ENCODE measurements at places on chromosomes 4 and X. TPM values are rescaled to one million over a fixed set of nuclear protein-coding genes. Genes with fewer than 3 reads are reported as not detected.

- DNase-seq = peak; percentile 81
Measured at GRCh38 chr4:73776321-73776729, 36.0 kb downstream of the CXCL8 start.

DNA sequence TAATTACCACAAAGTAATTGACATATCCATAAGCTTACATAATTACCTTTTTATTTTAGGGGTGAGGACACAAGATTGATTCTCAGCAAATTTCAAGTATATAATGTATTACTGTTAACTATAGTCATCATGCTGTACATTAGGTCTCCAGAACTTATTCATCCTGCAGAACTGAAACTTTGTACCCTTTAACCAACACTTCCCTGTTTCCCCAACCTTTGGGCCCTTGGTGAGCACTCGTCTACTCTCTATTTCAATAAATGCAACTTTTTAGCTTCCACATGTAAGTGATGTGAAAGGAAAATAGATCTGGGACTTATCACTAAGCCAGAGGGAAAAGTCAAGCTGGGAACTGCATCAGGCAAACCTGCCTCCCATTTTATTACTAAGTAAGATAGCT lies 33.6 kb upstream of the CCNG2 start:
- no peak for DNase-seq

GRCh38 chr4:72843466-72843865 lies 226.1 kb downstream of the COX18 start:
- DNase-seq = no peak

DNA sequence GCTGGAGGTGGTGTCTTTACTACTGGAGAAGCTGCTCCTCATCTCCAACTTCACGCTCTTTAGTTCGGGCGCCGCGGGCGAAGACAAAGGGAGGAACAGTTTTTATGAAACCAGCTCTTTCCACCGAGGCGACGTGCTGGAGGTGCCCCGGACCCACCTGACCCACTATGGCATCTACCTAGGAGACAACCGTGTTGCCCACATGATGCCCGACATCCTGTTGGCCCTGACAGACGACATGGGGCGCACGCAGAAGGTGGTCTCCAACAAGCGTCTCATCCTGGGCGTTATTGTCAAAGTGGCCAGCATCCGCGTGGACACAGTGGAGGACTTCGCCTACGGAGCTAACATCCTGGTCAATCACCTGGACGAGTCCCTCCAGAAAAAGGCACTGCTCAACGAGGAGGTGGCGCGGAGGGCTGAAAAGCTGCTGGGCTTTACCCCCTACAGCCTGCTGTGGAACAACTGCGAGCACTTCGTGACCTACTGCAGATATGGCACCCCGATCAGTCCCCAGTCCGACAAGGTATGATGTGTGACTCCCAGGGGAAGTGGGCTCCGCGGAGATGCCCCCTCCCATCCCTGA lies 634 bp downstream of the LRAT start:
- no peak for DNase-seq

GRCh38 chrX:29083823-29084222 lies 496.6 kb downstream of the IL1RAPL1 start:
- DNase-seq = no peak

- DNase-seq = no peak
Measured at GRCh38 chr4:159101988-159102621, 774 bp upstream of the RAPGEF2 start.

DNA sequence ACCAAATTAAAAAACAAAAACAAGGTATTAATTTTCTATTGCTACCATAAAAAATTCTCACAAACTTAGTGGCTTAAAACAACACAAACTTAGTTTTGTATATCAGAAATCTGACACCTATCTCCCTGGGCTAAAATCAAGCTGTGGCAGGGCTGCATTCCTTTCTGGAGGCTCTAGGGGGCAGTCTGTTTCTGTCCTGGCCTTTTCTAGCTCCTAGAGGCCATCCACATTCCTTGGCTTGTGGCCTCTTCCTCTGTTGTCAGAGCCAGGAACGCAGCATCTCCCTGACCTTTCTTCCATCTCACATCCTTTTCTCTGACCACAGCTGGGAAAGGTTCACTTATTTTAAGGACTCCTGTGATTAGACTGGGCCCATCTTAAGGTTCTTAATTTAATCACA lies 38.9 kb upstream of the TLR2 start:
- DNase-seq = no peak

DNA sequence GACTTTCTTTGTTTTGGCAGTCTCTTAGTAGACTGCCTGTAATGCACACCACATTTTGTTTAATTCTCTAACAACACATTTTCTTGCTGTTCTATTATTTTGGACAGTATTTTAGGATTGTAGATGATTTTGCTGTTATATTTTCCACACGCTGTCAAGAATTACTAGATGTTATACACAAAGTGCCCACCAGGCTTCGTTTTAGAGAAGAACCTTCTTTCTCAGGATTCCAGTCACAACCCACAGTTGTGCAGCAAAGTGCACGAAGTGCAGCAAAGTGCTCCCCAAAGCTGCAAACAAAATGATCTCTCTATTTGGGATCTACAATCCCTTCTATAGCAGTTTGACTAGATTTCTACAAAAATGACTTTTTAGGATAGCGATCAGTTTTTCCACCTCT lies 2.4 kb downstream of the ZNF141 start:
- DNase-seq = no peak

GRCh38 chrX:153969904-153970356 lies 1.7 kb downstream of the HCFC1 start:
- peak; percentile 23 for DNase-seq

GRCh38 chr4:92050875-92051274 lies 252.9 kb upstream of the GRID2 start:
- DNase-seq = no peak

DNA sequence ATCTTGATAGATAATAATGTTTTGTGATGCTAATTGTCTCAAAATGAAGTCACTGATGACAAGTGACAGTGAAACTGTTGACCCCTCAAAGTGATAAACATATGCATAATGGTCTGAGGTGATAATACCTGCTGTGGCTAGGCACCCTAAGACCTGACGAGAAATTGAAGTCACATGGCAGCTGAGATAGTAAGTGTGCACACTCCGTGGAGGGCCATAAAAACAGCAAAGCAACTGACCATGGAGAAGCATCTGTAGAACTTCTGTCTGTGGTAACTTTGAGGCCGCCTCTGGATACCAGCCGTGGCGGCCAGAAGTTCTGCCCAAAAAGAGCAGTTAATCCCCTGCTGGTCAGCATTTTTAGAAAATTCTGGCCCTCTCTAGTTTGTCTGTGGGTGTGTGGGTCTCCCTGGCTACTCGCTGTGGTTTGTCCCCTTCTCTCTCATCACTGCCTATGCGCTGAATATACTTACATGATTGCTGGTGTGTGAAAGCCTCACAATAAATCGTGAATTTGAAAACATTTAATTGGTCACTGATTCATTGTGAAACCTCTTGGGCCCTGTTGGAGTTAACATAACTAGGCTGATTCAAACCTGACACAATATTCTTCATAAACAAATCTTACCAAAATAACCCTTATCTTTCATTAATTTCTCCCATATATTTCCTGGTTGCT lies 50.6 kb downstream of the CCDC149 start:
- no peak for DNase-seq

- peak; percentile 69 for DNase-seq
Measured at GRCh38 chrX:118345045-118345463, 852 bp upstream of the WDR44 start.

DNA sequence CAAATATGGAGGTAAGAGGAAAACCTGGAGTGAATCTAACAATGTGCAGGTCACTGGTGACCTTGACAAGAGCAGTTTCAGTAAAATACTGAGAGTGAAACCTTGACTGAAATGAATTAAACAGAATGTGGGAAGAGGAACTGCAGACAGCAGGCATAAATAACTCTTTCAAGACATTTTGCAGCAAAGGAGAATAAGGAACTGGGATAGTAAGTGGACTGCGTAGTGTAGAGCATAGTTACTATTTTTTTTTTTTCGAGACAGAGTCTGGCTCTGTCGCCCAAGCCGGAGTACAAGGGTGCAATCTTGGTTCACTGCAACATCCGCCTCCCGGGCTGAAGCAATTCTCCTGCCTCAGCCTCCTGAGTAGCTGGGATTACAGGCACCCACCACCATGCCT lies 24.0 kb downstream of the RBMX start:
- no peak for DNase-seq

- no peak for DNase-seq
Measured at GRCh38 chr4:143358419-143358818, 21.7 kb downstream of the GAB1 start.

- no peak for DNase-seq
Measured at GRCh38 chrX:86066998-86067397, 19.6 kb upstream of the CHM start.

GRCh38 chr4:113052379-113052951 lies 3.0 kb downstream of the ANK2 start:
- DNase-seq = peak; percentile 11

DNA sequence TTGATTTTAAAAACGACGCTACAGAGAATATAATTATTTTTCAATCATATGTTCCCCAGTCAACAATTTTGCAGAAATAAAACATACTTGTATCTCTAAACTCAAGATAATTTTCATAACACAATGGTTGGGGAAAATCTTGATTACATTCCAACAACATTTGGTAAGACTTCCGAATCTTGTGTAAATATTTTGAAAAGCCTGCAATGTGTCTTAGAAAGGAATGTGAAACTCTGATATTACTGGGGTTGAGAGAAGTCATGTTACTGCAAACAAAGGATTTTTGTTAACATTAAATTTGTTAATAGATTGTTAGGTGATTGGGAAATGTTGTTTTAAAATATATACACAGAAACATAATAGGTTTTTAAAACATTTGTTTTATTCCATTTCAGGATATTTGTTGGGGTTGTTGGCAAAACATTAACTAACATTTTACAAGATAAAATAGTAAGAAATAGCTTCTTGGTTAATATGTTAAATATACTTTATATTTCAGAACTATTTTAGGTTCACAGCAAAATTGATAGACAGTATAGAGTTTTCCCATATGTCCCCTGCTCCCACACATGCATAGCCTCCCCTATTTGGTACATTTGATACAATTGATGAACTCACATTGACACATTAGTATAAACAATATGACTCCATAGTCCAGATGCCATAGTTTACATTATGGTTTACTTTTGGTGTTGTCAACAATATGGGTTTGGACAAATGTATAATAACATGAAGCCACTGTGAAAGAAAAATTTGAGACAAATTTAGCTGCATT lies 218.6 kb upstream of the FAM47A start:
- DNase-seq = no peak

DNA sequence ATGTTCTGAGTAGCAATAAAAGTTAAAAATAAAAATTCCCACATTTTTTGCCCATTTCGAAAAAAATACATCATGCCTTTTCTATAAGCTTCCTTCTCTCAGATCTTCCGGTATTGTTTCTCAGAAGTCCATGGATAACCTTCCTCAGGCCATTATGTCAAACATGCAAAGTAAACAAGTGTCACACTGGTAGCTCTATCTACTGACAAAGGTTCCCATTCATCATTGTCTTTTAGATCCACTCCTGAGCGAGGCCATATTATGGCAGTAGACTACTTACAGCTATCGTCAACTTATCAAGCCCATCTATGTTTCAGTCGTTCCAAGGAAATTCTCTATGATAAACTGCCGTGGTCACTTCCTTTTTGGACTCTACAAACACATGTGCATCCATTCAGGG lies 1068.2 kb downstream of the GLUD2 start:
- no peak for DNase-seq

- no peak for DNase-seq
Measured at GRCh38 chr4:80787306-80787705, 243.2 kb upstream of the BMP3 start.

DNA sequence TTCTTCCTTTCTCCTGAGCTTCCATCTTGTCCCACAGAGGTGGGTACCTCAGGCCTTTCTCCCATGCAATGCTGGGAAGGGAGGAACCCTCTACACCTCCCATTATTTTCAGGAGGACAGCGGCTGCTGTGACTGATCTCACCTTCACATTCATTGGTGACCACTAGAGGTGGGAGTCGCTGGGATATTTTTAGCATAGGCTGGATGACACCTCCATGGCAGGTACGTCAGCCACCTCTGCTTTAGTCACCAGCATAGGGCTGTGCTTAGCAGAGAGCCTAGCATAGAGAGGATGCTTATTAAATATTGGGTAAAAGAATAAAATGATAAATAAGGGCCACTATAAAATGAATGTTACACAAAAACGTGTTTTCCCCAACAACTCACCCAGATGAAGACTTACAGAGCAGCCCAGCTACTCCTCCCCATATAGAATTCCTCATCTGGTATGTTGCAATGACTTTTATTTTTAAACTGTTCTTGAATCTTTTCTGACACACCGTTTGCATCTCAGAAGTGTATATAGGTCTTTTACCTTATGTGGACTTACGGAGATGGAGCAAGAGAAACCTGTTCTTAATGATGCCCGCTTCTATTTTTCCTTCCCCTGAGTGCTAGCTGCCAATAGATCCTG lies 60.9 kb upstream of the SORBS2 start:
- peak; percentile 12 for DNase-seq

DNA sequence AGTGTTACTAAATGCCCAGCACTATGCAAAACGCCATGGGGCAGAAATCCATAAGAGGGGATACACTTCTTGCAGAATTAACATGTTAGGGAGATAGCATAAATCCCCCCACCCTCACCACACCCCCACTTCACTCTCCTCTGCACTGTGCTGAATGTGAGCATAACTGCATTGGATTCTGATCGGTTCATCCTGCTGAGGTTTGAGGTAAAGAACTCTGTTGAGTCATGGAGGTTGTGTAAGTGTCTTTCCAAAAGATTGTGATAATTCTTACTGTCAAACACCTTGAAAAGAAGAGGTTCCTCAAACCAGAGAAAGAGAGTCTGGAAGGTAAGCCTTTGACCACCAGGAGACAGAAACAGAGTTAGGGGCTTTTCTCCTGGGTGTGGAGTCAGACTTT lies 43.6 kb downstream of the RBM47 start:
- DNase-seq = peak; percentile 47

- DNase-seq = no peak
Measured at GRCh38 chr4:56253666-56254305, 133.5 kb downstream of the AASDH start.

GRCh38 chrX:131424895-131425294 lies 119.0 kb upstream of the OR13H1 start:
- DNase-seq = no peak

The NR3C2 gene
- total RNA-seq = 1.9 TPM

The PAGE3 gene
- total RNA-seq = not detected

The TMEM150C gene
- 0.36 TPM for total RNA-seq

The GATA1 gene
- not detected for total RNA-seq

The GATB gene
- 20.3 TPM for total RNA-seq

The TMSB15C gene
- total RNA-seq = 5.8 TPM

The FAM9C gene
- not detected for total RNA-seq

The PDHA2 gene
- total RNA-seq = not detected
